ENCODE measurements at places on chromosomes 6 and 20.

GRCh38 chr6:79694623-79695343 lies 63.7 kb downstream of the SH3BGRL2 start:
- no peak for DNase-seq

- no peak for DNase-seq
These were observed 1.1 kb upstream of the HLA-C start for GRCh38 chr6:31272836-31273626.

- no peak for DNase-seq
These were observed 41.7 kb downstream of the TMEM242 start for GRCh38 chr6:157281570-157281969.

DNA sequence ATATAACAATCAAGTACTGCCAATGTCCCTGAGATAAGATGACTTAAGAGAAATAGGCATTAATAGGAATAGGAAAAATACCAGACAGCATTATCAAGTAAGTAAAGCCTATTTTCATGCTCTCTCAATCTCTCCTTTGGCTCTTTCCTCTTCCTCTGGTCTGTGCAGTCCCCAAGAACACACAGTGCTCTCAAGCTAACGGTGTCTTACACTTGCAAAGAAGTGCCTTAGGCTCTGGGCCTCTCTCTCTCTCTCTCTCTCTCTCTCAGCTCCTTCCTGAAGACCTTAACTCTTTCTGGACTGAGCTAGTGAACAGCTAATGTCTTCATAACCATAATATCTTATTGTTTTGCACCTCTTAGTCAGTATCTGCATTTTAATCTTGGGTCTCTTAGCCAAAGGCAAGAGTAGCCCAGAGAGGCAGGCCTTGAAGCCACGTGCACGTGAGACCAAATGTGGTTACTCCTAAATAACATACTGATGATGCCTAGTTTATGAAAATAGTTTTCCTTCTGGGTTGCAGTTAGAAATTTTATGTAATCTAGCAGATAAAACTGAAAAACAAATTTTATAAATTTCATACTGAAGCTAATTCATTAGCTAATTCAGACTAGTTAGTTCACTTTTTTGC lies 70.8 kb downstream of the TPD52L1 start:
- DNase-seq = no peak

DNA sequence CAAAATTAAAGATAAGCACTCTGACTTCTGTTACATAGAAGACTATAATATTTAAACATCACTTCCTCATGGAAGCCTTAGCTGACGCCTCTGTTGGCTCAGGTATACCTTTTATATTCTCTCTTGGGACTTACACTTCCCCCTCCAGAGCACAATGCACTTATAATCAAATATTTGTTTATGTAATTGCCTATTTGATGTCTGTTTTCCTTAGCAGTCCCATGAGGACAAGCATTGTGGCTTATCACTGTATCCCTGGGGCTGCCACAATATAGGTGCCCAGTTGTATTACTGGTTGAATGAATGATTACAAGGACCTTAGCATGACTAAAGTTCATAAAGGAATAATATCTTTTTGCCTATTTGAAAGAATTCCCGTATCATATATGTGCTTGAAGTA lies 186.7 kb upstream of the VGLL2 start:
- no peak for DNase-seq

DNA sequence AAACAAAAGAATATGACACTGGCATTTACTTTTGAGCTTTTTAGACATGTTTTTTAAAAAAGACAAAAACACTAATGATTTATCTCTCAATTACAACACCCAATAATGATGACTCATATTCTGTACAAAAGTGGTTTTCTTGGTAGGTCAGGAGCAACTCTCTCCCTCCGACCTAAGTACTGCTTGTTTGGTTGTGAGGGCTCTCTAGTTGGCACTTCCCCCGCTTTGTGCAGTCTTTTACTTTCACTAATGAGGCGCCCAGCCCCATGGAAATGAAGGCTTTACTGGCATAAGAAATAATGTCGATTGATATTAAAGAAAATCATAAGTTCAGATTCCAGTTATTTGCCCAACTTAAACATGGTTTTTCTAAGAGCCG lies 1.3 kb downstream of the KPNA5 start:
- no peak for DNase-seq

DNA sequence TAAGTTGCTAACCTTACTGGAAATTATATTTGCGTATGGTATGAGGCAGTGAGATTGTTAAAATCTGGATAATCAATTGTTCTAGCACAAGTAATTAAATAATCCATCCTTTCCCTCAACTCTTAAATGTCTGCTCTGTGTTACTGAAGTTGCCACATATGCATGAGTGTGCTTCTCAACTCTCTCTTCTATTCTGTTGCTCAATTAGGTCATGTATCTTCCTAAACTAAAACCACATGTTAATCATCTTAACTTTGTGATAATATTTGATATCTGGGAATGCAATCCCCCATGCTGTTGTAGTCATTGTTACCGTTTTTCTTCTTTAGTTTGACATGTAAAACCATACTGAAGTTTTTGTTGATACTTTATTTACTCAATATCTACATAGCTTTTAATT lies 63.5 kb upstream of the STMND1 start:
- DNase-seq = no peak
